ENCODE measurements at places on chromosomes 1 and 21.
A peak's percentile ranks its signal among the peaks of the same experiment; 100 is the strongest.

- DNase-seq = no peak
These were observed 28.6 kb downstream of the LGR6 start for GRCh38 chr1:202221911-202222909.

DNA sequence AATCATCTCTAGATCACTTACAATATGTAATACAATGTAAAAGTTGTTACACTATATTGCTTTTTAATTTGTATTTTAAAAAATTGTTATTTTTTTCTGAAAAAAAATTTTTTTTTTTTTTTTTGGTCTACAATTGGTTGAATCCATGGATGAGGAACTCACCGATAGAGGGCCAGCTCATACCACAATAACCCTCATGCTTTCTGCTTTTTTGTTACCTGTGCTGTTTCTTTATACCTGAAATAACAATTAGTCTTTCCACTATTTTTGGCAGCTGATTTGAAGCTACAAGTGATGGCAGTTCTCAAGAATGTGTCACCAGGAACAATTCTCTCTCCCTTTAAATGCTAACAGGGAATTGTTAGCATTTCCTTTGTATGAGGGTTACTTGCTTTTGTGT, 12.0 kb downstream of the SMG7 start:
- no peak for DNase-seq

- no peak for DNase-seq
These were observed 264.0 kb downstream of the CTH start for GRCh38 chr1:70674941-70675685.

- no peak for DNase-seq
These were observed 82.9 kb upstream of the CXADR start for GRCh38 chr21:17429936-17430335.

- no peak for DNase-seq
These were observed 2.3 kb upstream of the VCAM1 start for GRCh38 chr1:100717218-100717617.

- DNase-seq = no peak
These were observed 81.4 kb upstream of the SMYD2 start for GRCh38 chr1:214199585-214199984.

DNA sequence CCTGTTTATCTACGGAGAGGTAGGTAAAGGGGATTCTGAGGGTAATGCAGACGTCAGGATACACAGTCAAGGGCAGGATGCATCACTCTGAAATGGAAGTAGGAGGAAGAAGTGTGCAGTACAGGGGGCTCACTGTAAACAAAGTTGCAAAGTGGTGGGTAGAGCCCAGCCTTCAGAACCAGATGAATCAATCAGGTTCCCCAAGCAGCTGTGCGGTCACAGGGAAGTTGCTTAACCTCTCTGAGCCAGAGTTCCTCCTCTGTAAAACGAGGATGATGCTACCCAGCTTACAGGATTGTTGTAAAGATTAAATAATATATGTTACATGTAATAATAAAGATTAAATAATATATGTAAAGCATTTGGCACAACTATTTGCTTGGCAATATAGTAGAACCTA, 13.5 kb upstream of the MYOM3 start:
- DNase-seq = no peak

- no peak for DNase-seq
These were observed 12.2 kb downstream of the ZNF697 start for GRCh38 chr1:119635811-119636390.

GRCh38 chr1:112960384-112960783, 4.4 kb upstream of the SLC16A1 start:
- DNase-seq = no peak

DNA sequence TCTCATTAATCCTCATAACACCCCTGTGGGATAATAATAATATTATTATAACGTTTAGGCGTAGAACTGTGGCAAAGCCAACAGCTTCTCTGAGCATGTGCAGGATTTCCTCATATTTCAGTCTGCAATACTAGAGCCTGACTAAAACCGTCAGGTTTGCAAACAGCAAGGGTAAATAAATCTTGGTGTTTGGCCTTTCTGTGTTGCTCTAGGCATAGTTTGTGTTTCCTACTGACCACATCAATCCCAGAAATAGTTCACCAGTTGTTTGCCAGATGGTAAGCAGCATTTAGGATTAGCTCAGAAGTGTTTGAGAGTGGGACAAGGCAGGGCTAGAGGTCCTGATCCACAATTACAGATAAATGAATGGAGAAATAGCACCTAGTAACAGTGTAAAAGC, 2.8 kb upstream of the KCNA3 start:
- DNase-seq = no peak

- no peak for DNase-seq
These were observed 5.9 kb downstream of the EDEM3 start for GRCh38 chr1:184748740-184749139.

GRCh38 chr21:36504067-36505058, 24.4 kb upstream of the CLDN14 start:
- peak; percentile 25 for DNase-seq

DNA sequence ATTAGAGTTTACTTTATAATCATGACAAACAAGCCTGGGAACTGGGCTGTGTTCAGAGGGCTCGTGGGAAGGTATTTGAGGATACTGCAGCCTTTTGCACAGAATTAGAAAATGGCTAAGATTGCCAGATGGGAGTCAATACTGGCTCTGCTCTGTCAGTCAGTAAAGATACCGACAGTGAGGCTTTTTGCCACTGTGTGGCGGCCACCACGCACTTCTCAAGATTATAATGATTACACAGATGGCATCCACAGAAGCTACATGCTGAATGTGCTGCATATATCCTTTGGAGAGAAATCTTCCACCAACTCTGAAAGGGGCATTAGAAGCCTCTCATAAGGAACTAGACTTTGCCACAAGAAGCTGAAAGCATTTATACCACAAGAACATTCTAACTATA, 213.4 kb upstream of the PTBP2 start:
- no peak for DNase-seq

- DNase-seq = no peak
These were observed 56.3 kb upstream of the SYNC start for GRCh38 chr1:32758795-32759430.

DNA sequence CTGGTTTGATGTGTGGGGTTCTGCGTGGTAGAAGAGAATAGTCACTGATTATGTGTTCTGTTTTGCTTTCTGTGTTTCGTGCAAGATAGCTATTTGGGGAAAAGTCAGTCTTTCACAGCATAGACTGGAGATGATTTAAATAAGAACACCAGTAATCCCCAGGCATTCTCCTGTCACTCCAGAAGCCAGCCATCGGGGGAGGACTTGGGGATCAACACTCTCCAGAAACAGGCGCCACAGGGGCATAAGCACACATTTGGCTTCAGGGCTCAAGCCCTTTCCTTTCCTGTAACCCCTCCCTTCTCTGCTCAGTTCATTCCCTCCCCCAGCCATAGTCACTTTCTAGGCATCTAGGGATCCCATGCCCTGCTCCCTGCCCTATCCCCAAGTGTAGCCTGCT, 97.3 kb upstream of the BEND5 start:
- DNase-seq = no peak

DNA sequence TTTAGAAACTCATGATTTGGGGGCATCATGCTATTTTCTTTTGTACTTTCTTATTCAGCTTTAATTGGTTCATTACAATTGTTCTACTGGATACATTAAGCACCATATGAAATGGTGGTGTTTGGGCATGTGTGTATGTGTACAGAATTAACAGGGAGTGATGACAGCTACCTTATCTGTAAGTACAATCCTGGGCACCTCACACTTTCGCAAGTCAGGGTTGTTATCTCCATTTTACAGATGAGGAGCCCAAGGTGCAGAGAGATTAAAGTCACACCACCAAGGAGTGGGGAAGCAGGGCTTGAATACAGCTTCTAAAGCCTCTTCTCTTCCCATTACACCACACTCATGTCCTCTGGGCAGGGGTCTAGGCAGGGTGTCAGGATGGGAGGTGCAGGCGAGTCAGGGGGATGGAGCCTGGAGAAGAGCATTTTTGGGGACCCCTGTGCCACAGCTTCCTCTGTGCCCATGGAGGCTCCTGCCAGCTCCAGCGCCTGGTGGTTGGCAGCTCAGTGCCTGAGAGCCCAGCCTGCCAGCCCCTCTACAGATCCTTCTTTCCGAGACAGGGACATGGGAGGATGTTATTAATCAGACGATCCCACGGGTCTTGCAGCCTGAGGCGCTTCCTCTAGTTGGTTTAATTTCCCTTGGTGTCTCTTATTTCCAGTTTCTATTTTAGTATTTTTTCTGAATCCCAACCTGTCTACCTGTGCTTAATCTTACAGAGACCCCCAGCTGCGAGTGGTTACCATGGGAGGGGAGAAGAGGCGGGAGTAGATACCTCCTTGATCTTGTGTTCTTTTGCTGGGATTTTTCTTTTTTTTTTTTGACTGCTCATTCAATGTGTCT, 126.2 kb upstream of the CD34 start:
- DNase-seq = no peak

GRCh38 chr21:18384771-18385170, 18.8 kb downstream of the TMPRSS15 start:
- no peak for DNase-seq

DNA sequence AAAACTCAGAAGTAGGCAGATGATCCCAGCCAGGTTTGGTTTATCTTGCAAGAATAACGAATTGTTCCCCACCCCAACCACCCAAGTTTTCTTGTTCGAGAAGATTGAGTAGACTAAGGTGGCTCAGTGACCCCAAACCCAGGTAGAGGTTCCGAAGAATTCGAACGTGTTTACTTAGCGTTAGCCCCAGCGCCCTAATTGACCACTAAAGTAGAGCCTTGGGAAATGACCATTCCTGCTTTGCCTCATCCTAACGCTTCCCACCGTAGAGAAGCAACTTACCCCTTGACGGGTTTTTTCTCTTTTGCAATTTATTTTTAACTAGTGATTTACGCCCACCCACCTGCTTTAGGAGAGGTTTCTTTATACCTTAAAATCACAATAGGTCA, 870 bp downstream of the FBXO28 start:
- DNase-seq = no peak

GRCh38 chr1:1109743-1110142, 6.1 kb downstream of the C1orf159 start:
- DNase-seq = no peak

- DNase-seq = no peak
These were observed 15.3 kb downstream of the AGPAT3 start for GRCh38 chr21:43880111-43880985.

DNA sequence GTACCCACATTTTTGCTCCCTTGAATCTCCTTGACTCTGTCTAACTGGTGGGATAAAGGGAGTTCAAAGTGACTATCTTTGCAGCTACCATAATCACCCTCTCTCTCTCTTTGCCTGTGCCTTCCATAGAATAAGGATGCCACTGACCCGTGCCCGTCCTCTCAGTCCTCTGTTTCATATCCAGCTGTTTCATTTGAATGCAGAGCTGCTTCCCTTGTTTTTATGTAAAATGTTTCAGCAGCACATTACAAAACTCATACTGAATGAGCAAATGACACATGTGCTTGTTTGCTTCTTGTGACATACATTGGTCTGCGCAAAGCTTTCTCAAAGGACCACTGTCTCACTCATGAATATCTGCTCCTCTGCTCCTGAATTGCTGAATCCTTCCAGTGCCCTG, 38.4 kb downstream of the CDC42 start:
- no peak for DNase-seq

DNA sequence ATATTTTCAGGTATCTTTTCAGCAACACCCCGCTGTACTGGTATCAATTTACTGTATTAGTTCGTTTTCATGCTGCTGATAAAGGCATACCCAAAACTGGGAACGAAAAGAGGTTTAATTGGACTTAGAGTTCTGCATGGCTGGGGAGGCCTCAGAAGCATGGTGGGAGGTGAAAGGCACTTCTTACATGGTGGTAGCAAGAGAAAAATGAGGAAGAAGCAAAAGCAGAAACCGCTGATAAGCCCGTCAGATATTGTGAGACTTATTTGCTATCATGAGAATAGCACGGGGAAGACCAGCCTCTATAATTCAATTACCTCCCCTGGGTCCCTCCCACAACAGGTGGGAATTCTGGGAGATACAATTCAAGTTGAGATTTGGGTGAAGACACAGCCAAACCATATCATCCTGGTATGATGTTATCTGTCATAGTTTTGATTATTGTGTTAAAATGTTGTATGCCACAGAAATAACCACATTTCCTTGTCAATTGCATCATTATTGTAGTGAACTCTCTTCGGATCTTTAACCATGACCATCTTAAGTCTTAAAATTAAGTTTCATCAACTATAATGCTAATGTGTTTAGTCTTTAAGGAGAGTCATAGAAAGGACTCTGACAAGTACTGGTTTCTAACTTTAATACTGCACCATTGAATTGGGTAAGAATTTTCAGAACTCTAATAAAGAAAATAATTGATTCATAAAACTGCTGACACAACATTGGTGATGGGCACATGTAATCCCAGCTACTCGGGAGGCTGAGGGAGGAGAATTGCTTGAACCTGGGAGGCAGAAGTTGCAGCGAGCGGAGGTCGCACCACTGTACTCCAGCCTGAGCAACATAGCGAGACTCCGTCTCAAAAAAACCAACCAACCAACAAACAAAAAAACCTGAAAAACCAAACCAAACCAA, 58.2 kb downstream of the TBX19 start:
- no peak for DNase-seq

DNA sequence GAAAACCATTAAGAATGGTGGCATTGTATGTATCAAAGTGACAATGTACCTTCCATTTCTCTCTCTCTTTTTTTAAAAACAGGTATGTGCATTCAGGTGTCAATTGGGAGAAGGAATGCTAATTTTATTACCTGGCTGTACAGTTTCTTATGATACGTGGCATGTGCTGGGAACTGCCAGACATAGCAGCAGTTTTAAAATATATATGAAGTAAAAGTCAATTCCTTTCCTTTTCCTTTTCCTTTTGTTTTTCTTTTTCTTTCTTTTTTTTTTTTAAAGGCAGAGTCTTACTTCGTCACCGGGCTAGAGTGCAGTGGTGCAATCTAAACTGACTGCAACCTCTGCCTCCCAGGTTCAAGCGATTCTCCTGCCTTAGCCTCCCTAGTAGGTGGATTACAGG, 37.0 kb downstream of the SPEN start:
- DNase-seq = no peak

GRCh38 chr1:27380224-27380623, 2.9 kb downstream of the CD164L2 start:
- DNase-seq = no peak

- no peak for DNase-seq
These were observed 41.0 kb upstream of the COL18A1 start for GRCh38 chr21:45363921-45364467.

DNA sequence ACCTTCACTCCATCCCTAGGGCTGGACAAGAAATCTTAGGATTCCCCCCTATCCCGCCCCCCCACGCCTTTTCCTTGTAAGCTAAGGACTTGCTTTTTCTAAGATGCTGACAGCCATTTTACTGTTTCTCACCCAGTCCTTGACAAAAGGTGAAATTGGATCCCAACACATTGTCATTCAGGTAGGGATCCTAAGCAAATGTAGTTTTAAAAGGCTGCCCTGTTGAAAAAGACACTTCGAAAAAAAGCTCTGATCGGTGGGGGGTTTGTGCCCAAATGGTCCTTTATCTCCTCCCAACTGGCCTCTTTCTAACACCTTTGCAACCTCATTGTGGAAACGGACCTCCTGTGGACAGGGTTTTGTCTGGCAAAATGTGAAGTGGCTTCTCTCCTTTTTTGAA, 2.9 kb downstream of the CACHD1 start:
- DNase-seq = no peak

DNA sequence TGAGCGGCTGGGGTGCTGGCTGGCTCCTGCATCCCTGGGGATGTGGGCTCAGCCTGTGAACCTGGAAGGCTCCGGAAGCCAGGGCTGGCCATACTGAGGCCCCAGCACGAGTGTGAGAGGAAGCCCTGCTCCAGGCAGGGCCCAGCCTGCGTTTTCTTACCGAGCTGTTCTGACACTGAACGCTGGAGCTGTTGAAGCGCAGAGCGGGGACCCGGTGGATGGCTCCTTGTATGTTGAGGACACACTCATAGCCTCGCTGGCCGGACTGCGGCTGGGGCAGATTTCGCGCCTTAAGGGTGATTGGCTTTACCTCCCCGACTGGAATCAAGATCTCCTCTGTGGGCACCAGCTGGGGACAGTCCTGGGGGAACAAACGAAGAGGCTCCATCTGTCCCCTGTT, 160.0 kb downstream of the PLXNA2 start:
- DNase-seq = no peak

Data from stimulated activated CD4-positive, alpha-beta T cell treated with anti-CD3 and anti-CD28 coated beads, Interleukin-1b, Interleukin-23, amount 100 ng/mL, for 24 hours (primary cell).